Activated CD4-positive, alpha-beta T cell treated with anti-CD3 and anti-CD28 coated beads, Interleukin-2, Interleukin-6, amounts not matched to agents 100 ng/mL and 50 ng/mL, durations not matched to agents 16 hours and 8 hours (primary cell): ENCODE measurements at places on chromosomes 16 and 17.

- no peak for DNase-seq
Measured at GRCh38 chr17:68605914-68606313, 4.7 kb upstream of the FAM20A start.

GRCh38 chr16:50340578-50340977, 28.2 kb downstream of the BRD7 start:
- DNase-seq = no peak

- no peak for DNase-seq
Measured at GRCh38 chr17:28718333-28719020, 809 bp upstream of the RAB34 start.

GRCh38 chr17:35376245-35376644, 2.8 kb upstream of the SLFN11 start:
- no peak for DNase-seq

GRCh38 chr17:41171886-41172285, 3.9 kb upstream of the KRTAP4-3 start:
- DNase-seq = no peak

DNA sequence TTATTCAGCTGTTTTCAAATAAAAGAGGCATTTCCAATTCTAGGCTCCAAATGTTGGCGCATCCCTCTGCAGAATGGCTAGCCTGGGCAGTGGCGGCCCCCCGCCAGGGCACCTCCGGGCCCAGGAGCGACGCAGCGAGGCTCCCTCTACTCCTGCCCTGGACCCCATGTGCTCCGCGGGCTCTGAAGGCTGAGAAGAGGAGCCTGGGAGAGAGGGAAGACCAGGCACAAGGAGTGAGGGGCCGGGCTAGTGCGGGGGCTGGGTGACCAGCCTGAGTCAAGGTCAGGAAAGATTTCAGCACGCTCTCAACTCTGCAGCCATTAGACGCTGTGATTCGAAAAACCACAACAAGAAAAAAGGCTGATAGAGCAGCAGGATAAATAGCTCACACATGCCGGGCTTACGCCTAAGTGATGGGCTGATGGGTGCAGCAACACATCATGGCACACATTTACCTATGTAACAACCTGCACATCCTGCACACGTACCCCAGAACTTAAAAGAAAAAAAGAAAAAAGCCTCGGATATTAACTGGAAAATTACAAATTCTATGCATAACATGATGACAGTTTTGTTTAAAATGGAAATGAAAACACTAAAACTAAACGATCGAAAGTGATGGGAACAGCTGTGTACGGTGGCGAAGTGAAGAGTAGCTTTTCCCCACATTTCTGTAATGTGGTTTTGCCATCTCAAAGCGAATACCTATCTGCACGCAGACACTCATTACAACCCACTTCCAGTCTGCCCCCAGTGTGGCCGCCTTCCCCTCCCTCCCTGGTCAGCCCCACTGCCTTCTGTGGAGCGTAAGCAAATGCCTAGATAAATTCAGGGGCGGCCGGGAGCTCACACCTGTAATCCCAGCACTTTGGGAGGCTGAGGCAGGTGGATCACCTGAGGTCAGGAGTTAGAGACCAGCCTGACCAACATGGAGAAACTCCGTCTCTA, 44.4 kb downstream of the MAP1LC3B start:
- peak; percentile 66 for DNase-seq

DNA sequence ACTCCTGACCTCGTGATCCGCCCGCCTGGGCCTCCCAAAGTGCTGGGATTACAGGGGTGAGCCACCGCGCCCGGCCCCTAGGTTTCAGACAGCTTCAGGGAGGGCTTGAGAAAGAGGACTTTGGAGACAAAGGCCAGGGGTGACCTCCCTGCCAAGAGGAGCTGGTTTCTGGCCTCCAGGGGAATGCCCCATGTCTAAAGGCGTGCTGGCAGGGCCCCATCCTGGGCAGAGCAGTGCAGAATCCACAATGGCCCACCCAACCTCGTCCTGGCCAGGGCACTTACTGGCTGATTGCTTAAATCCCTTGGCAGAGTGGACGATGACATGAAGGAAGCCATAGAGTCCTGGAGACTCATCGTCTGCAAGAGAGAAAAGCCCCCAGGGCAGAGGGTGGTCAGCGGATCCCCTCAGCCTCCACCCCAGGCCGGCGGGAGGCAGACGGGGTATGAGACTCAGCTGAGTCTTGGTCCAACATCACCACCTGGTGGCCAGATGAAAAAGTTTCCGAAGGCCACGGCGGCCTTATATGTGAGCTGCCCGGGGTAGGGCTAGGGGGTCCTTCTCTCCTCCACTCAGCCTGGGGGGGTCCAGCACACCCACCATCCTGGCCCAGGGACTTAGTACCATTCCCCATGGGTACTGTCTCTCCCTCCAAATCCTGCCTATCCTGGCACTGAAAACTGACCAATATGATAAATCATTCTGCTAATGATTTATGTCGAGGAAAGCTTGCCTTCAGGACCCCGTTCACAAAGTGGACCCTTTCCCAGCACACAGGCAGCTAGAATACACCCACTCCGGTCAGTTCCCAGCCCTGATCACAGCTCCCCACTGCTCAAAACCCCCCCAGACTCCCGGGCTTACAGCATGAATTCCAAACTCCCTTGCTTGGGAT, 59.1 kb downstream of the TIMM22 start:
- peak; percentile 56 for DNase-seq
